Stimulated activated CD8-positive, alpha-beta memory T cell treated with anti-CD3 and anti-CD28 coated beads, Interleukin-12 subunit alpha, Interleukin-12 subunit beta, amount 100 ng/mL, for 4 hours (primary cell): ENCODE measurements at places on chromosomes 6 and 20.
A peak's percentile ranks its signal among the peaks of the same experiment; 100 is the strongest.

DNA sequence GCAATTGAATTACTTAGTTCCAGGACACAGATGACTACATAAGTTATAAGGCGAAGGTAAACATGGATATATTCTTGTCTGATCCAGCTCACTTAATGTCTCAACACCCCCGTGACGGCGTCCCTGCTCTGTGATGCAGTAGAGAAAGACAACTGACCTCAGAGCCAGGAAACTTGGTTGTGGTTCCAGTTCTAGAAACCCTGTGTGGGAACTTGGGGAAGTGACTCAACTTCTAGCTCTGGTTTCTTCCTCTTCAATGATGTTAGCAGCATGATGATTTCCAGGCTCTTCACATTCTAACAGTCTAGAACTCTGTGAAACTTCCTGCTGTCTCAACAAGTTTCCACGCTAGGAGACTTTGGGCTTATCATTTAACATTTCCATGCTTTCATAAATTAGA is 18.4 kb downstream of the LAMA4 start:
- no peak for DNase-seq

GRCh38 chr6:74510878-74511277 is 695.0 kb downstream of the COL12A1 start:
- DNase-seq = no peak

GRCh38 chr6:43985329-43985728 is 141.9 kb downstream of the MRPL14 start:
- DNase-seq = no peak

DNA sequence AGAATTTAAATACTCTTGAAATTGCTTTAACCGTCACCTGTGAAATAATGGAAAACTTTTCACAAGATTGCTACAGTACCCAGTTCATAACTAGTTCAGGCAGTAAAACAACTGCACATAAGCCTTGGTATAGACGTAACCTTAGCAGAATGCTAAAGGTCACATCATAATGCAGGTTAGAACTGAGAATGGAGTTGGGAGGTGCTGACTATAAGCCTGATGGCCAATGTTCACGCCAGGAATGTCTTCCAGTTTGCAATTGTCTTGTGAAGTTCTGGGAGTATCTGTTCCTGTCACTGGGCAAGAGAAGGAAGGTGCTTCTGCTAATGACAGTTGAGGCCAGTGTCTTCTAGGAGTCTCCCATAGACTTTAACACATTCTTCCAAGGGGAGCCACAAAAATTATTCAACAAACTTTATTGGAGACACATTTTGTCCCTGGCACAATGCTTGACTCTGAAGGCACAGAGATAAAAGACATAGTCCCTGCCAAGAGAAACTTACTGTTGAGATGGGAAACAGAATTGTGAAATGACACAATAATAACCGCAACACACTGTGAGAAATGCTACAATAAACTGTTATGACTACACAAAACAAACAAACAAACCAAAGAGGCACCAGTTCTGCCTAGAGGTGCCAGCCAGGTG is 24.6 kb upstream of the CEP162 start:
- DNase-seq = no peak

GRCh38 chr20:32535953-32536823 is 48.9 kb downstream of the NOL4L start:
- peak; percentile 49 for DNase-seq

DNA sequence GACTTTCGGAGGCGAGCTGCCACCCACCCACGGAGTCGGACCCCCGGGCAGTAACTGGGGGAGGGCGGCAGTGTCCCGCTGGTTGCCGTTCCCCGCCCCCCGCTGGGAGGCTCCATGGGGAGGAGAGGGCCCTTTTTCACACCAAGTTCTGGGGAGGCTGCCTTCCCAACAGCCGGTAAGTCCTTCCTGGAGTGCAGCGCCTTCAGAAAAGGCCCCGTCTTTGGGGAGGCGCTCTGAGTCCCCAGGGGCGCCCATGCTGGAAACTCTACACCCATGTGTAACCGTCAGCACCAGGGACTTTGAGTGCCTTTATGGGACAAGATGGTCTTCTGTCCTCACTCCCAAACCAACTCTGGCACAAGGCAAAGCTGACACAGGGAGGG is 430 bp upstream of the SOX18 start:
- no peak for DNase-seq

GRCh38 chr6:34986845-34987246 is 97.8 kb downstream of the ANKS1A start:
- DNase-seq = peak; percentile 4

GRCh38 chr20:60589623-60590022 is 631.4 kb downstream of the CDH26 start:
- DNase-seq = no peak

DNA sequence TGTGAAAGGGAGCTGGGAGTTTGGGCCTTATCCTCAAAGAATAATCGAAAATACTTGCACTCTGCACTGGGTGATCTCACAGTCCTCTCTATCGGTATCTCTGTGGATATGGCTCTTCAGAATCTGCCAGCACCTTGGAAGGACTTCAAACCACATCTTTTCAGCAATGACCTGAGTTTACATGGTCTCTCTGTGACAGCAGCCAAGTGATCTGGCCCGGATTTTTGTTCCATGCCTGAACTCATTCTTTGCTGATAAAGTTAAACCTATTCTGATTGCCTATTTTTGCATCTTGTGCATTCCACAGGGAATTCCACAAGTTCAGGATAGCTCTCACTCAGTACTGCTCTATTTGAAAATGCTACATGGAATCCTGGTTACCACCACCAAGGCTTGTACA is 98.9 kb downstream of the HDGFL1 start:
- DNase-seq = no peak

GRCh38 chr6:134247231-134247833 is 70.6 kb downstream of the SGK1 start:
- peak; percentile 19 for DNase-seq

GRCh38 chr6:149854532-149854931 is 9.6 kb downstream of the LRP11 start:
- no peak for DNase-seq

GRCh38 chr6:46996860-46997641 is 45.1 kb downstream of the ADGRF1 start:
- DNase-seq = no peak

DNA sequence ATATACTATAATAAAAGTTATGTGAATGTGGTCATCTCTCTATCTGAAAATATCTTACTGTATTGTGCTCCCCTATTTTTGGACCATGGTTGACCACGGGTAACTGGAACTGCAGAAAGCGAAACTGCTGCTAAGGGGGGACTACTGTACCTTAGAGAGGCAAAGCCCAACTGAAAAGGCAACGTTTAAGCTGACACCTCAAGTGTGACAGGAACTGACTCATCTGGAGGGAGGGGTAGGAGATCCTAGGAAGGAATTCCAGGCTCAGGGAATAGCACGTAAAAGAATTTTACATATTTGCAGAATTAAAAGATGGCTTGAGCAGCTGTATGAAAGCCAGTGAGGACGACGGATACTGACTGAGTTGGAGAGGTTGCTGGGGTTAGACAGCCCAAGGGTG is 34.8 kb downstream of the ELOVL2 start:
- DNase-seq = no peak

DNA sequence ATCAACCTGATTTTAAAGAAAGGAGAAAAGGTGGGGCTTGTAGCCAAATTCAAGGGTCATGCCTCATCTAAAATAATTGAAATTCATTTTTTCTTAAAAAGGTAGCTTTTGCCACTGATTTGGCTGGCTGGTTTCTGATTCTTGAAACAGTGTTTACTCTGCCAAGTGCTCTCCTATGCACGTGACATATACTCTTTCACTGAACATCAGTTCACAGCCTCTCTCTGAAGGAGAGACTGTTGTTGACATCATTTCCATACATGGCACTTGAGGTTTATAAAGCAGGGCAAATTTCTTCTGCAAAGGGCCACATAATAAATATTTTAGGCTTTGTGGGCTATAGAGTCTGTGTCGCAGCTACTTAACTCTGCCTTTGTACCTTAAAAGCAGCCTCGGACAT is 40.4 kb upstream of the DOK5 start:
- no peak for DNase-seq

DNA sequence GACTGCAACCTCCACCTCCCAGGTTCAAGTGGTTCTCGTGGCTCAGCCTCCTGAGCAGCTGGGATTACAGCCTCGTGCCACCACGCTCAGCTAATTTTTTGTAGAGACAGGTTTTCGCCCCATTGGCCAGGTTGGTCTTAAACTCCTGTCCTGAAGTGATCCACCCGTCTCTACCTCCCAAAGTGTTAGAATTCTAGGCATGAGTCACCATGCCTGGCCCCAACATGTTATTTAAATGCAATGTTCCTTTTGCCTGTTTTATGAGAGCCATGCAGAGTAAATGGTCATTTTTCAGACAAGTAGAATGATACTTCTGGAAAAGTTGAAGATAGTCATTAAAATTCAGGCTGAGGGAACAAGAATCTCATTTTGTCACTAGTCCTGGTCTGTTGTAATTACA is 43.8 kb upstream of the RPS6KA2 start:
- no peak for DNase-seq

DNA sequence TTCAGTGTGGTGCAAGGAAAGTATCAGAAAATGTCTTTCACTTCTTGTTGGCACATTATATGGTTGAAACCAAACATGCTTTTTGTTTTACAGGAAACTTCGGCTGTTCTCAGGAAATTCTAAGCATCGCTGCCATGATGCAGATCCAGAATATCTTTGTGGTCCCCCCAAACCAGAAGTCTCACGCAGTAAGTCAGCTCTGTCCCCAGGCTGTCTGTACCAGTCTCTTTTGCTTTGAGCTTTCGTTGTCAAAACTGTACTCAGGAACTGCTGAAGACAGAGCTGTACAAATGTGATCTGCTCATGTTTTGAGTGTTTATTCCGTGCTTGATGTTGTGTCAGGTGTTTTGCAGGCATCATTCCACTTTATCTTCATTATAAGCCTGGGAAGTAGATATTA is 59.6 kb downstream of the DHX35 start:
- DNase-seq = no peak

DNA sequence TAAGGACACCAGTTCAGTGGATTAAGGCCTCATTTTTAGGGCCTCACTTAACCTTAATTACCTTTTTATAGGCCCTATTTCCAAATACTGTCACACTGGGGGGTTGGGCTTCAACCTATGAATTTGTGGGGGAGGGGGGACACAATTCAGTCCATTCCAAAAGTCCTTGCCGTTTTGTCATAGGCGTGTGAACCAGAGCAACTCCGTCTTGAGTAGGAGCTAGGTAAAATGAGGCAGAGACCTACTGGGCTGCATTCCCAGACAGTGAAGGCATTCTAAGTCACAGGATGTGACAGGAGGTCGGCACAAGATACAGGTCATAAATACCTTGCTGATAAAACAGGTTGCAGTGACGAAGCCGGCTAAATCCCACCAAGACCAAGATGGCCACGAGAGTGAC is 113.5 kb upstream of the SNX9 start:
- no peak for DNase-seq

GRCh38 chr6:142569676-142570075 is 267.9 kb downstream of the ADGRG6 start:
- no peak for DNase-seq

- no peak for DNase-seq
These were observed 15.4 kb upstream of the GNRH2 start for GRCh38 chr20:3027987-3028386.

DNA sequence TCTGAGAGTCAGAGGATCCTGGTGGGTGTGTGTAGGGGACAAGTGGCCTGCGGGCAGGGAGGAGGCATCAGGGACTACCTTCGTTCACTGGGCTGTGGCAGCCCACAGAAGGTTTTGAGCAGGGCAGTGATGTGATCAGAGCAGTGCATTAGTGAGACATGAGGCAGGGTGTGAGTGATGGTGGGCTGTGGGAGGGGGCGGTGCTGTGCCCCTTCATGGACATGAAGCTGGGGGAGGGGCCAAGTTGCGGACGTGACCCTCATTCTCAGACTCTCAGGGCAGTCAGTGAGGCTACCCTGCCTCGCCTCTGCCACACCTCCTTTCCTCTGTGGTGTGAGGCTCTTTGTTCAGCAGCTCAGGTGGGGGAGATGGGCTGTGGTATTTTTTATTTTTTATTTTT is 142.2 kb upstream of the RNF24 start:
- DNase-seq = no peak

GRCh38 chr20:22703843-22704242 is 119.5 kb upstream of the FOXA2 start:
- no peak for DNase-seq

GRCh38 chr20:15847196-15847784 is 726.0 kb downstream of the KIF16B start:
- no peak for DNase-seq

DNA sequence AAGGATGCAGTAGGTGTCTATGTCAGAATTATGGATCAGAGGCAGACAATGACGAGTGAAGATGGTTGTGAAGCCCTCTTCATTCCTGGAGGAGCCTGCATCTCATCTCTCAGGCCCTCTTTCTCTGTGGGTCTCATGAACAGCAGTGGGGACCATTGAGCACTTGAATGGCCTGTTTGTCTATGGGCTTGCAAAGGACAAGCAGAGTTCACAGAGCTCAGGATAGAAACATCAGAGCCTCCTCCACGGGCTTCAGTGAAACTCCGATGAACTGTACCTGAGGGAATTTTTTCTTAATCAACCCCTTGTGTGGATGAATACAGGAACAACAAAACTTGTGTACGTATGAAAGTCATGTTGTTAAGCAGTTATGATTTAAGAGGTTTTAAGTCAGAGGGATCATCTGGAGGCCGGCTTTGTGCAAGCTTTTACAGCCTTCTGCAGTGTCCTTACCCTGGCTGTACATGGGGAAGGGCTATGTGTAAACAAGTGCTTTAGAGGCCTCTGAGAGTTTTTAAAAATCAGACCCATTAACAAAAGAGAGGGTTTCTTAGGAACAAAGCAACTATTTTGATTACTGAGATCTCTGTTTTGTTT is 29.7 kb upstream of the PI16 start:
- DNase-seq = no peak

- DNase-seq = no peak
These were observed 10.3 kb downstream of the KIF25 start for GRCh38 chr6:168007592-168008338.

DNA sequence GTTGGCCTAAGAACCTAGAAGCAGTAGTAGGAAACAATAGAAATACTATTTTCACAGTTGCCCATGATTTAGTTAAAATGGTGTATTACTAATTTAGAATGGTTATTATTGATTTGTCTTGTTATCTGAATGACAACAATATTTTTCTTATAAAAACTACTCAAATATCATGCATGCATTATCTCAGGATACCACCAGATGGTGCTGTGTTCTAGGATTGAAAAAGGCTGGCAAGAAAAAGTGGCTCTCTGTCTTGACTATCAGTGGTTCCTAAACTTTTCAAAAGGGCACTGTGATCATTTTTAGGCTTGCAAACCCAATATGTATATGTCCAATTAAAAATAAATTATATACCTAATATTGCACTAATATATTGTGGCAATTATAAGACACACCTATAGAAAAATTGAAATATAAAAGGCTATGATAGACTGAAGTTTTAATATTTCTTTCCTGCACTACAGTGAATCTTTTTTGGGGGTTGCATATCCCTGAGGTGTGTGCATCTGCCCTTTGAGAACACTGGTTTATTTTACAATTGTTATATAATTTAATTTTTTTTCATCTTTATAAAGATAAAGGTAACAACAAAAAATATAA is 131.7 kb upstream of the MLIP start:
- no peak for DNase-seq
